ENCODE measurements at places on chromosomes 6 and 20. TPM values are rescaled to one million over a fixed set of nuclear protein-coding genes. Genes with fewer than 3 reads are reported as not detected.

FAM209B gene
- polyA plus RNA-seq, result 0.68 TPM

SIRPD gene
- polyA plus RNA-seq, result not detected

DNA sequence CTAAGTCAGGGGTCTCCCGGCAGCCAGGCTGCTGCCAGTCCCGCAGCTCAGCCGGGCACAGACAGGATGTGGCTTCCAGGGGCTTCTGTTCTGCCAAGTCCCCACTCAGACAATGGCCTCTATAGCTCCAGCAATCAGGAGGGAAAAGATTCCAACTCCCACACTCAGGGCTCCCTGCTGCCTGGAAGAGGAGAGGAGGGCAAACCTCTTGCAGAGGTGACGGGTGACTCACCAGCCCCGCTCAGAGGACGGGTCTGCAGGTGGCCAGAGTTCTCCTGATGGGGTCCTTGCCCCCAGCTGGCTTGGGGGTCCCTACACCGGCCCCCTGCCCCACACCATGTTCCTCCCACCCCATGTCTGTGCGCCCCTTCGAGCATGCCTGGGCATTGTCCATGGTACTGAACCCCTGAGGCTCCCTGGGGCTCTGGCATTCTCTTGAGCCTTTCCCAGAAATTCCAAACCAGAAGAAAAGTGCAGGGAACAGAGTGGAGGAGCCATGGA lies 32.6 kb downstream of the NTSR1 start:
- DNase-seq, result peak; percentile 73

GRCh38 chr20:49680484-49680883 lies 33.2 kb downstream of the B4GALT5 start:
- DNase-seq, result no peak

DNA sequence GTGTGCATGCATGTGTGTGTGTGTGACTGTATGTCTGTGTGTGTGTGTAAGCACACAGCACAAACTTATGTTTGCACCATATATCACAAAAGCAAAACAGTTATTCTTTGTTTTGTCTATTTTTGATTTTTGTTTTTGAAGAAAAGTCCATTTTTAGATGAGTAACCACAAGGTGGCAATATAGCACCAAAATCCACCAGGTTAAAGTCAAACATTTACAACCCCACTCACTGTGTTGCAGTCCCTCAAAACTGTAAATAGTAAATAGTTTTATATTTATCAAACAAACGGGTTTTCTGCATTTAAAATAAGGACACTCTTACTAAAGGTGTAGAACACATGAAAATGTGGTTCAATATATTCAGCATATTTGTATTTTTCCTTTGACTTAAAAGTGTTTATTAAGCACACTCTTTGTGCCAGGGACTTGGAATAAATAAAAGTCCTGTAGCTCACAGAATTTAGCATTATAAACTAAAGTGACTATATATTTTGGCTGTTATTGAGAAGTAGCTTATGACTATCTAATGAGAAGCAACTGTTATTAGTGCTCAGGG lies 118.5 kb downstream of the GFRAL start:
- peak; percentile 64 for DNase-seq

- peak; percentile 82 for DNase-seq
Measured at GRCh38 chr6:72182337-72183246, 296.2 kb downstream of the RIMS1 start.

BPIFA1 gene
- not detected for polyA plus RNA-seq

ARFGAP1 gene
- polyA plus RNA-seq, result 41.5 TPM

GRCh38 chr6:33592595-33593413 lies 12.7 kb upstream of the BAK1 start:
- DNase-seq, result peak; percentile 94

RARS2 gene
- 33.9 TPM for polyA plus RNA-seq

GRCh38 chr6:118400582-118400981 lies 147.5 kb upstream of the PLN start:
- DNase-seq, result no peak

GRCh38 chr6:110560239-110561007 lies 84.0 kb upstream of the SLC22A16 start:
- no peak for DNase-seq

GRCh38 chr6:127582777-127583462 lies 5.9 kb downstream of the C6orf58 start:
- DNase-seq, result no peak

MEI4 gene
- polyA plus RNA-seq, result 0.23 TPM

- DNase-seq, result peak; percentile 66
Measured at GRCh38 chr6:100664274-100665040, 199.7 kb upstream of the SIM1 start.

DNA sequence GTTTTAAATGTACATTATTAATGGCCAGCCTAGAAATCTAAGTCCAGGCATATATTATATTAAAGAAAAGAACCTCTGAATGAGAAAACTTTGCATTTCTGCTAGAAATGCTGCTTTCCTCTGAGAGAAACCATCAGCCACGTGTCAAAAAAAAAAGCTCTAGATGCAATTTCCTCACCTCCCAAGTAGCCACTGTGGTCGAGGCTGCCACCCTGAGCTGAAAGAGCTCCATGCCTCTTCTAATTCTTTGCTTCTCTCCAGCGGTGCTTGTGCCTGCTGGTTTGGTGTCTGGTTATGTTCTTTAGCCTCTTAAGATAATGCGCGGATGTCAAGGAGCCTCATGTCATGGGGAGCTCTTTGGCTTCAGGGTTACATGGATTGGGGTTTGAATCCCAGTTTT lies 316.0 kb downstream of the TFAP2C start:
- DNase-seq, result no peak

GRCh38 chr20:12207875-12208274 lies 290.2 kb downstream of the BTBD3 start:
- DNase-seq, result peak; percentile 86

DNA sequence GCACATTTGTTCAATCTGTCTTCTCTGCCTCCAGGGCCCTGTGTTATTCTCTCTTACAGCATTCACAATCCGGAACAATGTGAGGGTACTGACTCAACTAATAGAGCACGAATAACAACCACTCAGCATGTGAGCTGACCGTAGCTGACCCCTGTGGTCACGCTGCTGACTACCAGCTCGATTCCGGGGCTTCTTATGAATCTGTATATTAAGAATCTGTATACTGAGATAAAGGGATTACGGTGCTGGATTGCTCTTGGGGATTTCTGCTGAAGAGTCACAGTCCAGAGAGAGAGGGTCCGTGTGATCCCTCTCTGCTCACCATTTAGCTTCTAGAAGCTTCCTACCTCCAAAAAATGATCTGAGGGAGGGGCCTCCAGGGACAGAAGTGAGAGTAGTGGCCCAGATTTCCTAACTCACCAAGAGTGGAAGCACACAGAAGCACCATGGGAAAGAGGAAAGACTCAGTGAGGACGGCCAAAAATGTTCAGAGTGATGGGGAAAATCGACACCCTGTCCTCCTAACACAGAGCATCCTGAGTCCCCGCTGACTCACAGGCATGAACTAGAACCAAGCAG lies 156.2 kb downstream of the THBS2 start:
- no peak for DNase-seq

- no peak for DNase-seq
Measured at GRCh38 chr20:62227591-62227976, 7.5 kb upstream of the HRH3 start.

DNA sequence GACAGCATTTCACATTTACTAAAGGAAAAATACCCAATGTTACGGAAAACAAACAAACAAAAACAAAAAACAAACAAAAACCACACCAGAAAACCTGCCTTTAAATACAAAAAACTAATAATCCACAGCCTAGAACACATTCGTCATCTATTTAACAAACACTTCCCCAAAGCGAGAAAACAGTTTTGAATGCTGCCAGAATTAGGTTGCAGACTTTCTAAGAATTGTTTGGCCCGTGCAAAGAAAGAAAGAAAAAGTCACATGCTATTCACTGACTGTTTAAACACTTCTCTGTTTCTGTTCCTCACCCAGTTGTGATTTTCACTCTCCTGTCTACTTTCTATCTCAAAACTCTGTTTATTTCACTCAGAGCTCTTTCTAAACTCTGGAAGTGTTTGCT lies 52.5 kb downstream of the BCAS1 start:
- DNase-seq, result no peak

All from GM23338 (cell line).